T1000 (cell line): ENCODE measurements at places on chromosomes 4 and X.

DNA sequence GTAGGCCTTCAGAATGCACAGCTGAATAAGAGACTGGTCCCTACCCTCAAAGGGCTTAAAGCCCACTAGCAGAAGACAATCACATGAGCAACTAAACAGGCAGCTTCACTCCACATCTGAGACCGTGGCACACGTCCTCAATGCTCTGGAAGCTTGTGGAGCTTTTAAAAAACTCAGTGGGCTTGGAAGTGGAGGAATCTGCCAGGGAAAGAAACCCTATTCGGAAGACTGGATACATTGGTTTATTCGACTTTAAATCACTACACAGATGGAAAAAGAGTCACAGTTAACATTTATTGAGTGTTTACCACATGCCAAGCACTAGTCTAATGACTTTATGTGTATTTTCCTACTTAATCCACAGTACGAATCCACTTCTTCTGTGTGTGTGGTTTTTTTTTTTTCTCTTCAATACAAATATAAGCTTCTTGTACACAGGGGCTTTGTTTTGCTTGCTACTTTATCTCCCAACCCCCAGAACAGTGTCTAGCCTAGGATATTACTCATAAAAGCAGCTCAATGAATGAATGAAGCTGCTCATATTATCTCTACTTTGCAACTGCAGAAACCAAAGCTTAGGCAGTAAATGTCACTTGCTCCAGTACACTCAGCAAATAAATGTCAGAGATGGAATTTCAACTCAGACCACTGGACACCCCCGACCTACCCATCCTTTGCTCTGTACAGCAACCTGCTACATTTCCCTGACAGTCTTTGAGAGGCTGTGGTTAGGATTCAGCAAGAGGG, 137.7 kb downstream of the LDB2 start:
- DNase-seq: no peak

GRCh38 chr4:26131711-26132110, 189.1 kb upstream of the RBPJ start:
- DNase-seq: no peak

DNA sequence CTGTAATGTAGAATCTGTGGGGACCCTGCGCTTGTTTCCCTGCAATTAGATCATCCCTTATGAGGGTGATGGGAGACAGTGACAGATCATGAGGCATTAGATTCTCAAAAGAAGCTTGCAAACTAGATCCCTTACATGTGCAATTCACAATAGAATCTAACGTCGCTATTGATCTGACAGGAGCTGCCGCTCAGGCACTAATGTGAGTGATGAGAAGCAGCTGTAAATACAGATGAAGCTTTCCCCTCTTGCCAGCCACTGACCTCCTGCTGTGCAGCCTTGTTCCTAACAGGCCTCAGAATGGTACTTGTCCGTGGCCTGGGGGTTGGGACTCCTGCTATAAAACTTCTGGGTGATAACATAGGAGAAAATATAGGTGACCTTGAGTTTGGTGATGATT, 1076.8 kb downstream of the PDHA2 start:
- no peak for DNase-seq

GRCh38 chr4:184475096-184475461, 729 bp upstream of the IRF2 start:
- DNase-seq: no peak

GRCh38 chr4:139625093-139625455, 40.5 kb upstream of the MGST2 start:
- no peak for DNase-seq

- no peak for DNase-seq
Observed at GRCh38 chr4:110614173-110614963, 8.5 kb downstream of the PITX2 start.

DNA sequence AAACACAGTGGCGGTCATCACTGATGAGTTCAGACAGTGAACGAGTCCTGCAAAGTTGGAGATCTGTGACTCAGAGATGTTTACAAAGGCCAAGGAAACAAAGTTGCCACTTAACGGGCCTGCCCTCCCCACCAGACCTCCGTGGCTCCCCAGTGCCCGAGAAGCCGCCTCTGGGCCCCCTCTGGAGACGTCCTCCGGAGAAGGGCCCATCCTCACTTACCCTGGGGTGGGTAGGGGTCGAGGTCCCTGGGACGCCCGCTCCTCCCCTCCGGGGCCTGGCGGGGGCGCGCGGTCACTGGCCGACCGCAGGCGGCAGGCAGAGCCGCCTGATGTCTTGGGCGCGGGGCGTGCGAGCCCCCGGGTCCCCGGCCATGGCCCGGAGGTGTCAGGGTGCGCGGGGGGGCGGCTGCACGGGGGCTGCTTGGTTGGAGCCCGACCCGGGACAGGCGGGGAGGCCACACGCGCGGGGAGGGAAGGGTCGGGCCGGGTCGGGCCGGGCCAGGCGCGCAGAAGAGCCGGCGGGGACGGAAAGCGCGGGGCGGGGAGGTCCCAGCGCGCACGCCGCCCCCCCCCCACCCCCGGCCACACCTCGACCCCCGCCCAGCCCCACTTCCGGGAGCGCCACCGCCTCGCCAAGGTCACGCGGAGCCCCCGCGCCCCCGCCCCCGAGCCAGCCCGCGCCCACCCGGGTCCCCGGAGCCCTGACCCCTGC, 529 bp downstream of the DHRSX start:
- DNase-seq: no peak

GRCh38 chrX:152658302-152658701, 20.6 kb downstream of the GABRQ start:
- no peak for DNase-seq
